ENCODE measurements at places on chromosomes 3 and 15. TPM values are rescaled to one million over a fixed set of nuclear protein-coding genes. Genes with fewer than 3 reads are reported as not detected.

SUCLG2 gene
- 34.6 TPM for total RNA-seq

MME gene
- 19.4 TPM for total RNA-seq

CELF6 gene
- total RNA-seq: not detected

FETUB gene
- total RNA-seq: not detected

PCSK6 gene
- total RNA-seq: not detected

GABRB3 gene
- total RNA-seq: 0.54 TPM

LMAN1L gene
- total RNA-seq: not detected

DNAH1 gene
- 2.0 TPM for total RNA-seq

CCR5 gene
- total RNA-seq: not detected

KIF7 gene
- total RNA-seq: 5.0 TPM

All from IMR-90 (cell line).